Suppressor macrophage treated with lipopolysaccharide for 4 hours (primary cell): ENCODE measurements at places on chromosomes 3 and 15.

- DNase-seq, result no peak
Observed at GRCh38 chr3:164406281-164406680, 672.0 kb downstream of the SI start.

- no peak for DNase-seq
Observed at GRCh38 chr3:30273304-30274072, 332.9 kb upstream of the TGFBR2 start.

DNA sequence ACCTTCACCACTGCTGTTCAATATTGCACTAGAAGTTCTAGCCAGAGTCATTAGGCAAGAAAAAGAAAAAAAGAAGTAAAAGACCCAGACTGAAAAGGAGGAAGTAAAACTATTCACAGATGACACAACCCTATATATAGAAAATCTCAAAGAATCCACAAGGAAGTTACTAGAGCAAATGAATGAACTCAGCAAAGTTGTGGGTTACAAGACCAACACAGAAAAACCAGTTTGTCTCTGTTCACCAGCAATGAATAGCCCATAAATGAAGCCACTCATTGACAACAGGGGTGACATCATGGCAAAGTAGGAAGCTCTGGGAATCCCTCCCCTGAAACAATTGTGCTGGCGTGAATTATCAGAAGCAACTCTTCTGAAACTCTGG is 4.6 kb downstream of the CFAP100 start:
- DNase-seq, result peak; percentile 89

- peak; percentile 28 for DNase-seq
Observed at GRCh38 chr3:49132437-49133225, at the start of gene LAMB2. TSS of gene LAMB2 (minus strand) at chr3:49133050. CDS start at chr3:49132867, 183 bp downstream.

GRCh38 chr3:36447061-36447460 is 66.8 kb downstream of the STAC start:
- DNase-seq, result no peak

GRCh38 chr3:10272977-10273376 is 19.8 kb downstream of the GHRL start:
- DNase-seq, result no peak

GRCh38 chr15:91132079-91132478 is 32.0 kb downstream of the SV2B start:
- DNase-seq, result no peak
